ENCODE measurements at places on chromosomes 16 and 17. TPM values are rescaled to one million over a fixed set of nuclear protein-coding genes. Genes with fewer than 3 reads are reported as not detected.

The TAT gene
- total RNA-seq = not detected

DNA sequence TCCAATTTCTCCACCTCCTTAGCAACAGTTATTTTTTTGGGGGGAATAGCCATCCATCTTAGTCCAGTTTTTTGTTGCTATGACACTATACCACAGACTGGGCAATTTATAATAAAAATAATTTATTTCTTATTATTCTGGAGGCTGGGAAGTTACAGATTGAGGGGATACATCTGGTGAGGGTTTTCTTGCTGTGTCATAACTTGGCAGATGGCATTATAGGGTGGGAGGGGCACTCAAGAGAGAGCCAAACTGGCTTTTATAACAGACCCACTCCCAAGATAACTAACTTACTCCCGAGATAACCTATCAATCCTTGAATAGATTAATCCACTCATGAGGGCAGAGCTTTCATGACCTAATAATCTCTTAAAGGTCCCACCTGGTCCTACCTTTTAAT, 84.2 kb downstream of the ABCA8 start:
- DNase-seq = no peak
- H3K27ac ChIP-seq = no peak overlapping the region
- no peaks in the 10 kb centered on the region for H3K36me3 ChIP-seq
- H3K4me1 ChIP-seq = no peaks in the 10 kb centered on the region
- H3K4me3 ChIP-seq = no peak overlapping the region

The GPR139 gene
- not detected for total RNA-seq

The BMERB1 gene
- 7.1 TPM for total RNA-seq

The AOC2 gene
- 2.0 TPM for total RNA-seq

GRCh38 chr17:75044716-75045115, 2.1 kb downstream of the ATP5PD start:
- peak overlapping the region; percentile 44 for H3K4me3 ChIP-seq
- H3K4me1 ChIP-seq = peaks cover 37% of the 10 kb centered on the region
- no peaks in the 10 kb centered on the region for H3K27me3 ChIP-seq
- no peak for DNase-seq
